ENCODE measurements at places on chromosomes 6 and 20.

GRCh38 chr6:46044881-46045617, 29.4 kb upstream of the CLIC5 start:
- DNase-seq = no peak

- no peak for DNase-seq
Measured at GRCh38 chr6:62707156-62707555, 421.1 kb upstream of the KHDRBS2 start.

- DNase-seq = no peak
Measured at GRCh38 chr6:133156689-133157088, 84.5 kb upstream of the EYA4 start.

DNA sequence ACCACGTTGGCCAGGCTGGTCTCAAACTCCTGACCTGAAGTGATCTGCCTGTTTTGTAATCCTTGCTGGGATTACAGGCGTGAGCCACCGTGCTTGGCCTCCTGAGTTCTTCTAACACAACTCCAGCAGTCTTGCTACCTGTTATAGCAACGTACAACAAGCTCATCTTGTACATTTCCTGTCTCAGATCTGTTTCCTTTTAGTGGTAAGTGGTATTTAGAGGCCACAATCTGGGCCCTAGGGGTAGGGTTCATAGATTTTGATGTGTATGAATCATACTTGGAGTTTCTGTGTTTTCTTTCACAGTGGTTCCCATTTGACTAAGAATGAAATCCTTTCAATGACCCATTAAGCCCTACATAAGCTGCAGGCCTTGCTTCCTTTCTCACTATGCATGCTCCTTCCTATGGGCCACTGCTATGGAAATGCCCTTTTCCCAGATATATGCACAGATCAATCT, 27.1 kb upstream of the SYNCRIP start:
- no peak for DNase-seq

- DNase-seq = no peak
Measured at GRCh38 chr6:104843229-104843628, 16.5 kb downstream of the HACE1 start.

DNA sequence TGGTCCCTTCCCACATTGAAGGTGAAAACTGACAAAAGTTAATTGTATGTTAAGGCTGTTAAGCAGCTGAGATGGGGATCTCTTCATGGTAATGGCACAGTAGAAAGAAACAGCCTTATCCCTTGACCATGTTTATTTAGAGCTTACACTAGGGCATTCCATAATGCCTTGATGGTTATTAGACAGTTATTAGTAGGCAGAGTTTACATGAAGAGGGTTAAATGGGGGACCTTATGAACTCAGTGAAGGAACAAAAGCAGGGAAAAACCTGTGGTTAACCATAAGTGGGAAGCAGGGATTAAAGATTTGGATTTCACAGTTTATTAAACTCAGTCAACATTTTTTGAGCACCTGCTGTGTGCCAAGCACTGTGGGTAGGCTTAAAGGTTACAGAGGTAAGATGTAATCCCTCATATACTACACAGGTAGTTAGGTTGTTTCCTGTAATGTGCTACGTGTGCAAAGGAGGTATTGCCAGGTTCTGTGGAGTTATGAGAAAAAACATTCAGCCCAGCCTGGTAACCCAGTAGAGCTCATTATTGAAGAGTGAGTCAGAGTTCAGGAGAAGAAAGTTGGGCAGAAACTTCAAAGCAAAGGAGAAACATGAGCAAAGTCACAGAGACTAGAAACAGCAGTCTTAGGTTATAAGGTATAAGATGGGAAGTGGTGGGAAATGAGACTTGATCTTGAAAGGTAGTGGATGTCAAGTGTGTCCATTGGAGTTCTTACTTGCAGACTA, 32.3 kb upstream of the GNRH2 start:
- DNase-seq = no peak

DNA sequence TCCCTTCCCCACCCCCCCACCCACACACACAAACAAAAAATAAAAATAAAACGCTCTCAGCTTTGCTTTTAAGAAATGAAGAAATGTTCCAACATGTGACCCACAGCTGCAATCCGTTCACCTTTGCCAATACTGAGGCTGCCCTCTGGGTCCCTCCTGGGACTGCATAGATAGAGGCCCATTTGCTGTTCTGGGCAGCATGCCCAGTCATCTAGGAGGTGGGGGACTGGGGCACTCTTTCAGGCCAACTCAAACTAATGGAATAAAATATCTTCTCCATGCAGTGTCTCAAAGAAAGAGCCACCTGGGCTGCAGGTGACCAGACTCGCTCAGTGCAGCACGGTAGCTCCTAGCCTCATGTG, 79.9 kb downstream of the SLC22A3 start:
- DNase-seq = no peak

- no peak for DNase-seq
Measured at GRCh38 chr20:9126527-9126926, 57.6 kb downstream of the PLCB4 start.

GRCh38 chr6:153662982-153663381, 376.1 kb upstream of the OPRM1 start:
- DNase-seq = no peak

GRCh38 chr6:118297821-118298220, 250.3 kb upstream of the PLN start:
- no peak for DNase-seq

DNA sequence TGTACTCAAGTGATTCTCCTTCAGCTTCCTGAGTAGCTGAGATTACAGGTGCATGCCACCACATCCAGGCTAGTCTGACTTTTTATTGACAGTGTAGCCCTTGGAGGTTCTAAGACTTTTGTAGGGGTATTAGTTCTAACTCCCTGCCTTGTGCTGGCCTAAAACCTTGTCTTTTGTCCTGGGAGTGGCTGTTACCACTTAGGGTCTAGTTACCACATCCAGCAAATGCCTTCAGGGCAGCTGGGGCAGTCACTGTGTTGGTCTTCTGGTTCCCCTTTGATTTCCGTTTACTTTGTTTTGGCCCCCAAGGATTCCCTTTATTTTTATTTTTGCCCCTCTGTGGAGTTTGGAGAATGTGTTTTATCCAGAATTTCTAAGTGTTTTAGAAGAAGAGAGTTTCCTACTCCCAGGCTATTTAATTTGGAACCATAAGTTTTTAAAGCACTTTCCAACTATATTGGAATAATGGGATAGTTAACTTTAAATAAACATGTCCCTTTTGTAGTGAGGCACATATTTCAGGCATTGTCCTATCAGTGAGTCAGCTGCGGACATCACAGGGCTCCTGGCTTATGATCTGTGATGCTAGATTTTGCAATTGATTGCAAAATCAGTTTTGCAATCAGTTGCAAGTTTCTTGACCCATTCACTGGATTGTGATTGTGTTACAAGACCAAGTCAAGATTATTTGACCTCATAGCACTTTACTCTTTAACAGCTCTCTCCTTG, 25.0 kb downstream of the IL22RA2 start:
- no peak for DNase-seq

DNA sequence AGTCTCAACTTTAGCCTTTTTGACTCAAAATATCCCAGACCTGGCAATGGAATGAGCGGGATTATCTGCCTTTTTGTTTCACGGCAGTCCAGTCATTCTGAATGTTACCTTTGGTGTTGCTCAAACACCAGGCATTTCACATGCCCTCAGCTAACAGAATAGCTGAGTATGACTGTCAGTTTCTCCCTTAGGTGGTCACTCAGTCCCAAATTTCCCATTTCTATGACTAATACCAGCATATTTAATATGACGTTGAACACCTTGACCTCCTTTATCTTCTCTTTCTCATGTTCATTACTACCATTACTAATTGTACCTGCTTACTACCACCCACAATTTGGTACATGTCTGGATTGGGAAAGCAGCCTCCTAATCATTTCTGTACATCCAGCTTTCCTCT, 65.2 kb downstream of the EDN1 start:
- no peak for DNase-seq

DNA sequence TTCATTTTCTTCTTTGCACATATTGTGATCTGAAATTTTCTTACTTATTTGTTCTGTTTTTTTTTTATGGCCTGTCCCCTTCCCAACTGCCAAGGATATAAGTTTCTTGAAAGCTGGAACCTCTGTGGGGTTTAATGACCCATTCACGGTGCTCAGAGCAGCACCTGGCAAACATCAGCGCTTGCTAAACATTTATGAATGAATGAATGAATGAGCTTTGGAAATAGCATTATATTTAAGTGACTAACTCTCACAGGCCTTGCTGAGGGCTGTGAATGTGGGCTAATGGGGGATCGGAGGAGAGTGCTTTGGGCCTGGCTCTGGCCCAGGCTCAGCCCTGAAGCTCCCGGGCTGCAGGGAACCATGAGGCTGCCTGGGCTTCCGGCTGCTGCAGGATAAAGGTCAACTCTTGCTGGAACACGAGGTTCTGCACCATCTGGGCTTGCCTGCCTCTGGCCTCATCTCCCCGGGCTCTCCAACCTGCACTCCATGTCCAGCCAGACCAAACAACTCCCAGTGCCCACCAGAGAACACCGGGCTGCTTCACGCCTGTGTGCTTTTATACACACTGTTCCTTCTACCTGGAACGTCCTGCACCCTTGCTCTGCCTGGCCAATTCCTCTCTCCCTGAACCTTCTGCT, 14.6 kb upstream of the ARMC12 start:
- no peak for DNase-seq

DNA sequence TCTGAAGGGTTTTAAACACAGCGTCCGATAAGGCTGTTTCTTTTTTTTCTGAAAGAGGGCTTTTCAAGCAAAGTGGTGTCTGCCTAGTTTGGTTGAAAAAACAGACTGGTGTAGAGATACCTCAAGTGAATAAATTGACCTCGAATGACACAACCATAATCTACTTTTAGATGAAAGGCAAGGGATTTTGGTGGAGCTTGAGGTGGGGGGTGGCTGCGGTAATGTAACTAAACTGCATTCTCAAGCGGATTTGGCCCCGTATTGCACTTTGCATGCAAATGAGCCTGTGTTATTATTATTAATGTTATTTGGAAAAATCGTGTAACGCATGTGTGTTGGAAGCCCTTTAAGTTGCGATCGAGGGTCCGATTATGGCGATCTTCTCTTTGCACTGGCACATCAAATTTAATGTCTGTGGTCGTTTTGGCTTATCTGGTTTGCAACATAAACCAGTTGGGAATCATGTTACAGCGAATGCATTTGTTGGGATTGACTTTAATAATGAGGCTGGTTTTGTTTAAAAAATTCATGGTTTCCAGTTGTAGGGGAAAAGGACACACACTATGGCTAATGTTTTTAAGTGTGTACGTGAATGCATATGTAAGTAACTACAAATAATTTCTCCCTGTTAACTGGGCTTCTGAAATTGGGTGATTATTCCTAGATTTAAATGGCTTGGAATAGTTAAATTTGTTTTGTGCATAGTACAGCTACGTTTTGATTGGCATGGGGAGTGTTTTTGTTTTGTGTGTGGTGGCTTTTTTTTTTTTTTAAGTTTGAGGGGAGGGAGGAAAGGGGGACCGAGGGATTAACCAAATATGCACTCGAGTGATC, 1.0 kb downstream of the JARID2 start:
- no peak for DNase-seq

- DNase-seq = no peak
Measured at GRCh38 chr6:153553627-153554026, 422.5 kb upstream of the RGS17 start.

- DNase-seq = no peak
Measured at GRCh38 chr6:117627533-117627932, 25.2 kb upstream of the GOPC start.

DNA sequence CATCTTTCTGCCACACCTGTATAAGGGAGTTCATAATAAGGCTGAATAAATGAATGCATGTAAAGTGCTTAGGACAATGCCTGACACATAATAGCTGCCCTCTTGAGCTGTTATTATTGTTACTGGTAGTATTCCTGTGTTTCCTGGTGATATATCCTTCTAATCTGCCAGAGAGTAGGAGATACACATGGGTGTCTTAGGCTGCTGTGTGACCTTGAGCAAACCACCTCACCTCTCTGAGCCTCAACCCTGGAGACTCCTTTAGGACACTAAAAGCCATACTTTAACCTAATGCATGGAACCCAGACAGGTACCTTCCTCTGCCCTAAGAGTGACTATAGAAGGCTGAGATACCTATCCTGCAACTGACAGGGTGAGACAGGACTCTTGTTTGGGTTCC, 7.6 kb downstream of the SCRT2 start:
- no peak for DNase-seq

DNA sequence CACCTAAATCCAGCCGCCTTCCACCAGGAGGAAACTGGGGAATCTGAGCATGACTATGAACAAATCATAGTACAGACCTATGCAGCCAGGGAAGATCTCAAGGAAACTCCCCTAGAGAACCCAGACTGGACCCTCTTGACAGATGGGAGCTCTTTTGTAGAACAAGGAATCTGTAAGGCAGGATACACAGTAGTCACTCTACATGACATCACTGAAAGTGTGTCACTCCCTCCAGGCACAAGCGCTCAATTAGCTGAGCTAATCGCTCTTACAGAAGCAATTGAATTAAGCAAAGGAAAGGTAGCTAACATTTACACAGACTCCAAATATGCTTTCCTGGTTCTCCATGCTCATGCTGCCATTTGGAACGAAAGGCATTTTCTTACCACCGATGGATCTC, 36.8 kb downstream of the PLN start:
- DNase-seq = no peak

GRCh38 chr6:79117752-79118151, 39.7 kb upstream of the PHIP start:
- no peak for DNase-seq

DNA sequence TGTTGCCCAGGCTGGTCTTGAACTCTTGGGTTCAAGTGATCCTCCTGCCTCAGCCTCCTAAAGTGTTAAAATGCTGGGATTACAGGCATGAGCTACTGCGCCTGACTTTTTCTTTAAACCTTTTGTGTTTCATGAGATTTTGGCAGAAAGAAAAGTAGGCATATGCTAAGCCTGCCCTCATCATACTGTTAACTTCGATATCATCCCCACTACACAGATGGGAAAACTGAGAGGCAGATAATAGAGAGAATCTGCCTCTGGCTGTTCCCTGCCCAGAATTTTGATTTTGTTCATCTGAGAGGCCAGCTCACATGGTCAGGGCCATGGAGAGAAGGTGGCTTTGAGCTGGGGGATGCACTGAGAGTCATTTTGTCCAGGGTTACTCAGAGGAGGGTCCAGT, 7.5 kb downstream of the PABPC1L start:
- DNase-seq = no peak

DNA sequence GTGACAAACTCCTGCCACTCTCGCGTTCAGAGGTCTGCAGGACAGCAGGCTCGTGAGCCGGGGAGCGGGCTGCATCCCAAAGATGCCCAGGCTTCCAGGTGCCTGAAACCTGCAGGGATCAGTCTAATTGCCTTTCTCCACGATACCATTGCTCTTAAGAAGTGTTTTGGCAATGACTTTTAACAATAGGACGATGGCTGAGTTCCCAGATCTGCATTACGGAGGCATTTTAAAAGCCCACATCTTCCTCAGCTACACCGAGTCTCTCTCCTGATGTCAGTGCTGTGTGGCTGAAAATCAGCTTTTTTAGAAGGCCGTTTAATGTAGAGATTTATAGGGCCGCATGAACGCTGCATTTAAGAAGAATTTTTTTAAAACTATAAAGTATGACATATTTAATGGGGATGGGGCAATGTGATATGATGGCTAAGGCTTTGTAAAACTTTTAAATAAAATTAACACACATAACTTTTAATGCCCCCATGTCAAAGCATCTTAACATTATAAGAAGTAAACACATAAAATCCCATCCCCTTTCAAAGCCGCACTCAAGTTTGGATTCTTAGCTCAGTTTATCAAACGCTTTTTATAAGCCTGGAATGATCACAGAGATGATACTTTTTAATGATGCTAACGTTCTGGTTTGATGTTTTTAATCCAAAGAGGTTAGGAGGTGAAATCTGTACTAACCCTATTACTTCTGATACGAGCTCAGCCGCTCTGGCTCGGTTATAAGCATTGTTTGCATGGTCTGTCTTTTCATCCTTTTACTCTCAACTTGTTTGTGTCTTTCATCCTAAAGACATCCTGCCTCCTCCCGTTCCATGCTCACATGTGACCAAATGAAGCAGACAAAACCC, 386.0 kb downstream of the SMOC2 start:
- DNase-seq = no peak
